Lung (tissue), 17 donors: ENCODE measurements at places on chromosomes 6 and 20.
A peak's percentile ranks its signal among the peaks of the same experiment; 100 is the strongest.

DNA sequence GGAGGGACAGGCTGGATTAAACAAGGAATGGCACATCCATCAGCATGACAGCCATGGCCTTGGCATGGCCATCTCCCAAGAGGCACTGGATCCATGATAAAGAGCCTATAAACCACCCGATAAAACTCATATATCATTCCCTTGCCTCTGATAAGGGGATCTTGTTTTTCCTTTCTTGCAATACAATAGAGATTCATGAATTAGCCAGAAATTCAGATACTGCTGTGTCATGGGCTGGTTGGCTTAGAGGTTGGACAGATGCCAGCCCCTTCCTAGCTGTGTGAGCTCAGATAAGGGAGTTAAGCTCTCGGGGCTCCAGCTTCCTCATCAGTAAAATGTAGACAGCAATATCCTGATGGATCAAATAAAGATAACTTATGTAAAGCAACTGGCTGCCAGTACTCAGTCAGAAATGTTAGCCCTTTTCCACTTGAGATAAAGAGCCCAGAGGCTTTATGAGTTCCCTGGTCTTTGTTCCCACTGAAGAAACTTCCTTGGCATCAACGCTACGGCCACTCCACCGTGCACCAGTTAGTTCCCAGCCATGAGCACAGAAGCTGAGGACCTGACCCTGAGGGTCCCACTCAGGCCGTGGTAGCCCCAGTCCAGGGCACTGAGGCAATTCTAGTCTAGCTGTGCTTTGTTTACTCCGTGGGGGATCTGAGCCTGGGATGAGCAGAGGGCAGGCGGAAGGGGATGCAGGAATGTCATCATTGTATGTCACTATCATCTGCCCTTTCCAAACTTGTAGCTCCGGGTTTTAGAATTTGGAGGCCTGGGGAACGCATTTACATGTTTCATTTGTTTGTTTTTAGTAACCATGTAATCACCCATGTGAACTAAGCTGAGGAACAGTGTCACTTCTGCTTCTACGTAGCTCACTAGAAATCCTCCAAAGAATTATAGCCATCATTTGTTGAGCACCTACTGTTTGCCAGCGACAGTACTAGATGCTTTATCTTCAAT lies 67.2 kb upstream of the TBC1D7 start:
- DNase-seq, result peak; percentile 75

DNA sequence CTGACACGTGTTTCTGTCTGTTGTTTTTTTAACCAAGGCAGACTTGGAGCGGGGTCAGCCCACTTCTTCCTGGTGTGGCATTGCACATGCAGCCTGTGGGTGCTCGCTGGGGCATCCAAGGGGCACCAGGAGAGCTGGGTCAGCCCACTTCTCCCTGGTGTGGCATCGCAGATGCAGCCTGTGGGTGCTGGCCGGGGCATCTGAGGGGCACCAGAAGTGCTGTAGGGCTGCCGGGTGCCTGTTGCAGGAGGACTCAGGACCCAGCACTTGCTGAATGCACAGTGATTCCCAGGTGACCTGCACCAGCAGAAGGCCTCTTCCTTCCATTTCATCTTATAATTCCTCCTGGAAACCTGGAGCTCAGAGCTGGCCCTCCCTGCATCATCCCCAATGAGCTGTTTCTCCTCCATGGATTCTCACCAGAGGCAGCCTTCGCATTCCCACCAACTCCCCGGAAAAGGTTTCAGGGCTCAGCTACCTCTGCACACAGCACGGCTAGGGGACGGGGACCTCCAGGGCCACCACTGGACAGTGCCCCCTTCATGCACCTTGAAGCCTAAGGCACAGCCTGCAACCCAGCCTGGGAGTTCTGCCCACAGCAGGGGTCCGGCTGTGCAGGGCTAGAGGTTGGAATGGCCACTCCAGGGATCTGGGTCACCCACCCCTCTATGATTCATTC lies 218.8 kb downstream of the TAF4 start:
- no peak for DNase-seq

DNA sequence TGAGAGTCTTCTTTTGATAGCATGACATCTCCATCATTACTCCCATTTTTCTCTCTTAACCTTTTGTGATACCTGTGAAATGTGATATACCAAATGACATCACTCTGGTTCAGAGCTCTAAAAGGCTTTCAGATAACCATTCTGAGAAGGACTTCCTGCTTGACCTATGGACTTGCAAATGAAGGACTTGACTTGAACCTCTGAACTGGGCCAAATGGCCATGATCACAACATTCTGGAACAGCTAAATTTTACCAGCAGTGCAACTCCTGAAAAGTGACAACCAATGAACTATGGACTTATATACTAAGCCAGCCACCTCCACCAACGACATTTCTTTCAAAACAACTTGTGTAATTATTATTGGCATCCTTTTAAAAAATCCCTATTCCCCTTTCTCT lies 1085.8 kb upstream of the CITED2 start:
- DNase-seq, result no peak

DNA sequence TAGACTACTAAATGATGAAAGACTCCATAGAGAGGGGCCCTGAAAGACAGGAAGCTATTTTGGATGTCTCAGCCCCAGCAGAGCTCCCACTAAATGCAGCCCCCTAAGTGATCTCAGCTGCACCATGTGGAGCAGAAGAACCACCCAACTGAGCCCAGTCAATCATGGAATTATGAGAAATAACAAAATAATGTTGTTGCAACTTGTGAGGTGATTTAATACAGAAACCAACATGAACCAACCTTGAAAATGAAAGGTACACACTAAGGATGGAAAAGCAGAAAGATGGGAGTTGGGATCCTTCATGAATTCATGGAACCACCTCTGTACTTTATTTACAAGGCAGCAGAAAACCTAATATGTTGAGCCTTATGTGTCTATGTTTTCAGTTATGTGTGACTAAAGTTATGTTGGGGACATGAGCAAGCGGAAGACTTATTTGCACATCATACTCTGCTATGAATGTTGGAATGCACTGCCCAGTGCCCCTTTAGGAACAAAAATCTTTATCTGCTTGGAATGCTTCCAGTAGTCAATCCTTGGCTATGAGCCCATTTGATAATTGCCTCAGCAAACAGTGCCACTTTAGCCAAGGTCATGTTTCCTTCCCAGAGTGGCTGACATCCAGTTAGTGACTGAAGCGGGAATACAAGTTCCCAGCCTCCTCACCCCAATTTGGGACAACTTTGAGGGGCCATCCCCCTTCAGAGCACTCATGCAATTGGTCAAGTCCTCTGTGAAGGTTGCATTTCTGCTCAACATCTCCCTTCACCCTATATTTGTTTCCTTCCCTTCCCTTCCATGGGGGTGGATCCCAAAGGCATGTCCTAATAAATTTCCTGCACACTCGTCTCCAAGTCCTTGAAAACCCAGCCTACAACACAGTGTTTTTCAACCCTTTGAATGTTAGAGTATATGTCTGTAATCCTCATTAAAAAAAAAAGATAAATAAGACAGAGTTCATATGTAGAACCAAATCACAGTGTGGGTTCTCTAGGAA lies 18.4 kb downstream of the TP53RK start:
- no peak for DNase-seq

DNA sequence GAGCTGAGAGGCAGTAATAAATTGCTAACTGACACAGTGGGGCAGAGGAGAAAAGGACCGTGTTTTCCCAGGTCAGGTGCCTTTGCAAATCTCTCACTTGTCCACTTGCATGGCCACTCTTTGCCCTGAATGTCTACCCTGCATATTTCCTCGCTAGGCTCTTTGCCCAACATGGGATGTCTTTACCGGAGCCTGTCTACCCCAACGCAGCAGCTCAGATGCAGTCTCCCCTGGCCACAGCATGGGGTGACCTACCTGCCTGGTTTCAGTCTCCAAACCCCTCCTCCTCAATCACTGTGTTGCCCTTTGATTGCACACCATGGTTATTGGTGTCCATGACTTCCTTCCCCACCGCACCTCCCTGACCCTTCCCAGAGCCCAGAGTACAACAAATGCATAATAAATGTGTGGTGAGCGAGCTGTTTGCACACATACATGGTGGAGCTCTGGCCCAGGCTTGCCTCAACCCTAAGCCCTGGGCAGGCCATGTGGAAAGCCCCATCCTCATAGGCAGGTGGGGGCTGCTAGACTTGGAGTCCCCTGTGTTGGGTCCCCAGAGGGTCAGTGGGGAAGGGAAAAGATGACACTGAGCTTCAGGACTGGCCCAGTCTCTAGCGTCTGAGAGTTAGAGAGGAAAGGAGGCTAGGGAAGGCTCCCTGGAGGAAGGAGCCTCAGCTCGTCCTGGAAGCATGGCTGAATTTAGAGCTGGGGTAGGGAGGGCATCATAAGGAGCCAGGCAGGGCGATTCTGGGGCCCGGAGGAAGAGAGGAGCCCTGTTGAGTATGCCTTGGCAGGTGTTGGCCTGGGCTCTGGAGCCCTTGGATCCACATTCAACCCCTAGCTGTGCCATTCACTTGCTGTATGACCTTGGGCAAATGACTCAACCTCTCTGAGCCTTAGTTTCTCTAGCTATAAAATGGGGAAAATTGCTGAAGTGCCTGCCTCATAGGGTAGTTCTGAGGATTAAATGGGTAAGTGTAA lies 4.4 kb upstream of the BPIFB6 start:
- DNase-seq, result no peak

DNA sequence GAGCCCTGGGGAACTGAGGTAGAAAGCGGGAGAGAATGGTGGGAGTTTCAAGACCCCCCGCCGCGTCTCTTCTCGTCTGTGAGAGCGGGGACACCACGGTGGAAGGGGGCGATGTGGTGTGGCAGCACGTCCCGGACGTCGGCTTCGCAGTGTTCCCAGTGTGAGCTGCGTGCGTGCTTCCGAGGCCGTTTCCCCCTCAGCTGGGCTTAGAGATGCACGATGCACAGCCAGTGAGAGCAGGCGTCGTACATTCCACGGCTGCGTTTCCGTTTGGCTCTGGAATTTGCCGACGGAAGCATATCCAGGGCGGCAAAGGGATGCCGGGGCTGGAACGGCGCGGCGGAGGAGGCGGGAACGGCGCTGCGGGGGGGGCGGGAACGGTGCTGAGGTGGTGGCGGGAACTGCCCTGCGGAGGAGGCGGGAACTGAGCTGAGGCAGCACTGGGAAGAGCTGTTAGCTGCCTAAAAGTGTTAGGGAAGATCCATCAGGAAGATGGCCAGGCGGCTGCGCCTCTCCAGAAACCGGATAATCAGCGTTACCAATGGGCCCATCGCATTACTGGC lies 37.7 kb downstream of the KIF25 start:
- peak; percentile 90 for DNase-seq

DNA sequence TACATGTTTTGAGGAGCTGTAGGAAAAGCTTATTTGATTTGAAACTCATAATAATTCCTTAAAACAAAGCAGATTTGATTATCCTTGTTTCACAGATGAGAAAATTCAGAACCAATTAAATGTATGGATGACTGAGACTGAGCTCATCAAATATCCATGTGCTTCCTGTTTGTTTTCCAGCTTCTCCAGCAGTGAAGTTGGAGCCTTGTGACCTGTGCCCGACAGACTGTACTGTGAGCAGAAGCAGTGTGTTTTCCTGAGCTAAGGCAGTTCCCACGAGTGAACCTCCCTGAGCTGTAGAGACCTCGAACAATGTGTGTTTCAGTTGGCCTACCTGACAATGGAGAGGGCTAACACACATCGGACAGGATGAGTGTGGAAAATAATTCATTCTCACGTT lies 599.5 kb upstream of the NRSN1 start:
- DNase-seq, result no peak

GRCh38 chr20:48986899-48987298 lies 59.2 kb upstream of the CSE1L start:
- DNase-seq, result no peak

- DNase-seq, result no peak
Measured at GRCh38 chr6:139099984-139100383, 34.9 kb upstream of the HECA start.

DNA sequence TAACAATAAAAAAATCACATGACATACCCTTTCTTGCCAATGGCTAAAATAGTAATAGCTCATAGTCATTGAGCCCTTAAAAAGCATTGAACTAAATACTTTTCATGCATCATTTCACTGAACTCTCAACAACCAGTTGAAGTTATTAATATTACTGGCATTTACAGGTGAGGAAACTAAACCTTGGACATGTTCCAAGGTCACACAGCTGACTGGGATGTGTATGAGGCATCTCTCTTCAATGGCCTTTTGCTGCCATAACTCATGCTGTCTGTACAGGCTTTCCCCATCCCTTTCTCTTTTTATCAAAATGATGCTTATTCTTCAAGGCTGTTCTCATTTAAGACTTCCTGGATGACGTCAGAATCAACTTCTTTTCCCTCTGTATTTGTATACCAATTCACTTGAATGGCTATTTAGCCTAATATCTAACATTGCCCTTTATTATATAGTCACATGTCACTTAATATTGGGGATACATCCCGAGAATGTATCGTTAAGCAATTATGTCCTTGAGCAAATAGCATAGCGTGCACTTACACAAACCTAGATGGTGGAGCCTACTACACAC lies 476.4 kb downstream of the KIF16B start:
- no peak for DNase-seq

DNA sequence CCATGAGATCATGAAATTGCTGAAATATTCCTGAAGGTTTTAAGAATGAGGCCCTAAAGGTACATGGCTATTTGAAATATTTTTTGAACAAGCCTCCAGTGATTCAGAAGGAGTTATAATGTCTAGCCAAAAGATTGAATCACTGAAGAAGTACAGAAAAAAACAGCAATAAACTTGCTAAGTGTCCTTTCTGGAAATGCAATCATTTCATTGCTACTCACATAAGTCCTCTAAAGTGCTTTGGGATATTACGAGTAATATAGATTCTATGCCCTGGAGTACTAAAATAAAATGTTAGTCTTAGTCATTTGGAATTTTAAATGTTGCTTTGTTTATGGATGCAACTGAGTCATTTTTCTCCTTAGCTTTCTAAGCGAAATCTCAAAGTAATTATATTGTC lies 32.7 kb downstream of the CENPW start:
- DNase-seq, result no peak

- no peak for DNase-seq
Measured at GRCh38 chr20:52130406-52130805, 61.2 kb downstream of the ZFP64 start.

DNA sequence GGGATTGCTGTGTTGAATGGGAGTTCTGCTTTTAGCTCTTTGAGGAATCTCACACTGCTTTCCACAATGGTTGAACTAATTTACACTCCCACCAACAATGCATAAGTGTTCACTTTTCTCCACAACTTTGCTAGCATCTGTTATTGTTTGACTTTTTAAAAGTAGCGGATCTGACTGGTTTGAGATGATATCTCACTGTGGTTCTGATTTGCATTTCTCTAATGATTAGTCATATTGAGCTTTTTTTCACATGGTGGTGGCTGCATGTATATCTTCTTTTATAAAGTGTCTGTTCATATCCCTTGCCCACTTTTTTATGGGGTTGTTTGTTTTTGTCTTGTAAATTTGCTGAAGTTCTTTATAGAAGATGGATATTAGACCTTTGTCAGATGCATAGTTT lies 588.3 kb upstream of the ADGRB3 start:
- no peak for DNase-seq

- DNase-seq, result no peak
Measured at GRCh38 chr6:64831680-64832079, 875.3 kb downstream of the EYS start.

DNA sequence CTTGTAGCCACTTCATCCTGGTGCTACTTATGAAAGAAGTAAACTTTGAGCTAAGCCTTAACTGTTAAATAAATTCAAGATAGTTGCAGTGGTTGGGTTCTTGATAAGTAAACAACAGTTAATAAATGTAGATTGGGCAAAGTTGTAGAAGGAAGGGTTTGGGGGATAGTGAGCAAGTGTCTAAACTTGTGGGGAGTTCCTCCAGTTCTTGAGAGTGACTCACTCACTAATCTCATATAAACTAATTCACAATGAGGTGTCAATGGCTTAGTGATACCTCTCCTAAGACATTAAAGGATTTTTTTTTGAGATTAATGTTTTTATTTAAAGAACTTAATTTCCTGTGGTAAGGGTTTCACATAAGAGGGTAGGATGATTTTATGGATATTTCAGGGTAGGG lies 507.4 kb downstream of the BMP2 start:
- DNase-seq, result no peak
